IMR-90 (cell line): ENCODE measurements at places on chromosomes 6 and 20. TPM values are rescaled to one million over a fixed set of nuclear protein-coding genes. Genes with fewer than 3 reads are reported as not detected.

DNA sequence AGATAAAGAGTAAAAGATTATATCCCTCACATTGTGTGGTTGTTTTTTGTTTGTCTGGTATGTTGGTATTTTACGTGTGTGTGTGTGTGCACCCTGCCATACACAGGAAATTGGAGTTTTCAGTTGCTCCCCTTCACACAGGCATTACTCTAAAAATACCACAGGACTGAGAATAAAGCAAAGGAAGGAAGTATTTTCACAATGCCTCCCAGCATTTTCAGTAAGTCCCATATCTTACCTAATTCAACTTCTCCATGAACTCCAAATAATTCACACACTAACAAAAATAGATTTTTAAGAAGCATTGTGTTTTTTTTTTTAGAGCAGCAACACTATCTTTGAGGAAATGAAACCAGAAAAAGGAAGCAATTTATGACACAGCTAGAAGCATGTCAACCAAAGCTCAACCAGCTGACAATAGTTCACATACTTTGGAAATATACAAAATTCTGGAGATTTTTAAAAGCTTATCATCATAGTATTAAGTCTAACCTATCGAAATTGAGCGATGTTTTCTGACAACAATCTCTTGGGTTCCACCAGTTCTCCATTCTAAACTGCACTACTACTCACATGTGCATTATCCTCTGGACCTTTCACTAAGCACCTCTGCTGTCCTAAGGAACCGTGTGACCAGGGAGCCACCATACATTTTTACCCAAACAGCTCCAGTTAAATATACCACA lies 2.1 kb downstream of the UBE2J1 start:
- no peak overlapping the region for H3K4me3 ChIP-seq
- no peak overlapping the region for H3K27ac ChIP-seq
- H3K36me3 ChIP-seq, result no peaks in the 10 kb centered on the region
- DNase-seq, result no peak
- peaks cover 9% of the 10 kb centered on the region for H3K4me1 ChIP-seq

- DNase-seq, result no peak
- no peaks in the 10 kb centered on the region for H3K36me3 ChIP-seq
Measured at GRCh38 chr6:132235596-132236280, 165.5 kb downstream of the MOXD1 start.

GRCh38 chr6:83878902-83879644 lies 19.6 kb downstream of the CYB5R4 start:
- no peaks in the 10 kb centered on the region for H3K27me3 ChIP-seq
- no peak overlapping the region for H3K27ac ChIP-seq

Gene C20orf144
- under 0.01 TPM in 2 replicates for total RNA-seq
